ENCODE measurements at places on chromosomes 5 and 9.

DNA sequence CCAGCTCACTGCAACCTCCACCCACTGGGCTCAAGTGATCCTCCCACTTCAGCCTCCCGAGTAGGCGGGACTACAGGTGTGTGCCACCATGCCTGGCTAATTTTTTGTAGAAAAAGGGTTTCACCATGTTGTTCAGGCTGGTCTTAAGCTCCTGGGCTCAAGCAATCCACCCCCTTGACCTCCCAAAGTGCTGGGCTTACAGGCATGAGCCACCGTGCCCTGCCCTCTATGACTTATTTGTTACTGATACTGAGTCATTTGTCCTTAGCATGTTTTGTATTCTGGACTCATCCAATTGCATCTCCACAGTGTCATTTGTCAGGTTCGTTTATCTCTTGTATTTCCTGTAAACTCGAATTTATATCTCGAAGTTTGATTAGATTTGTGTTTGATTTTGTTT is 2.7 kb upstream of the ITK start:
- H3K27ac ChIP-seq = no peak overlapping the region
- H3K4me1 ChIP-seq = no peaks in the 10 kb centered on the region
- H3K27me3 ChIP-seq = no peaks in the 10 kb centered on the region
- no peak for DNase-seq
- no peak overlapping the region for H3K4me3 ChIP-seq

DNA sequence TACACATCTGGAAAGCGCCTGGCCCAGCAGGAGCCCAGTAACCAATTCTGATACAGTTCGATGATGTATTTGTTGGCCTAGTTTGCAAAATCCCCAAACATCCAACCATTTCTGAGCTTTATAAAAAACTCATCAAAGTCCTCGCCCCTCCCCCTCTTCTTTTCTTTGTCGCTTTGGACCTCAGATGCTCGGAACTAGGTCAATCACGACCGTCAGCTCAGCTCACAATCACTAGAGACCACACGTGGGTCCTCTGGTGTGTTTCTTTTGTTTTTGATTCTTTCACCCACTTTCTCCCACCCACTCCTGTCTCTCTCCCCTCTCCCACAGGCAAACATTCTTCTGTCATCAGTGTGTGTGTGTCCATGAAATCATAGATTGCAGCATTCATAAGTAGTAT is 26.7 kb upstream of the ZBTB43 start:
- no peak for DNase-seq
- no peak overlapping the region for H3K27ac ChIP-seq
- H3K4me1 ChIP-seq = peaks cover 4% of the 10 kb centered on the region

DNA sequence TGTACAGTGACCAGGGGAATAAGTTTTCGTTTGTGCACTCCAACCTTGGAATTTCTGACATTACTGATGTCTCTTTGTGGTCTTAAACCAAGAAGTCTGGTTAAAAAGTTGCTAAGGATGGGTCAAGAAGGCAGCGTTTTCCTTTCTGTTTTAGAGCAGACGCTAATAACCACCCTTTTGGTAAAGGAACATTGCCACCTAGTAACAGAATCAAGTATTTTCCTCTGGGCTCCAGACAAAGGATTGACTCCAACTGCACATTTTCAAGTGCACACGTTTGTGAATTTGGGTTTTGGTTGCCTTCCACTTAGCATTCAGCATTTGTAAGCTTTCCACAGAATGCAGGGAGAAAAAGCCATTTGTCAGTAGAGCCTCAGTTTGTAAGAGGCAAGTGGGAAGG is 22.2 kb upstream of the CEP78 start:
- H3K36me3 ChIP-seq = no peaks in the 10 kb centered on the region
- H3K4me3 ChIP-seq = no peak overlapping the region
- no peak overlapping the region for H3K27ac ChIP-seq
- DNase-seq = no peak

- H3K4me3 ChIP-seq = no peak overlapping the region
- no peaks in the 10 kb centered on the region for H3K36me3 ChIP-seq
- H3K27me3 ChIP-seq = no peaks in the 10 kb centered on the region
- no peaks in the 10 kb centered on the region for H3K4me1 ChIP-seq
These were observed 378.9 kb downstream of the KCTD16 start for GRCh38 chr5:144549580-144549979.

DNA sequence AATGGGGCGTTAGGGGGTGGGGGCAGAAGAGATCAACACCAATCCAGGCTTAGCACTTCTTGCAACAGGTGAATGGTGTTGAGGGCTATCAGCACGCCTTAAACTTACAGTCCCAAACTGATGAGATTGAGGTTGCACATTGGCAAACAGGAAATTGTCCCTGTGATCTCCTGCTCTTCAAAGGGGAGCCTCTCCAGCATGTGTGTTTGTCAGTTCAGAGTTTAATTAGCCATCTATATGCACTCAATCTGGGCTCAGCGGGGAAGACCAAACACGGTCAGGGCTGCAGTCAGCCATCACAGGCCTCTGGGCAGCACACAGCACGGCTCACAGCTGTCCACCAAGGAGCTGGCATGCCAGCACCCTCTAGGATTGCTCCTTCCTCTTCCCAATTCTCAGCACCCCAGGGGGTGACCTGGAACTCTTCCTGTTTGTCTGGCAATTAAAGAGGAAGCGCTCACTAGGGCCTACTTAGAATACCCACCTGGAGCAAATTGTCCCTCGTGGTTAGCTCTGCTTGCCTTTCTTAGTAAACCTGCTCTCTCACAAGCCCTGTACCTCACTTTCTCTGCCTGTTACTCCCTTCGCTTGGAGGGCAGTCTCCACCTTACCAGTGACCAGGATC is 217.4 kb downstream of the SLIT3 start:
- no peak overlapping the region for H3K4me3 ChIP-seq
- no peaks in the 10 kb centered on the region for H3K36me3 ChIP-seq
- H3K27me3 ChIP-seq = no peaks in the 10 kb centered on the region
- no peak for DNase-seq
- H3K27ac ChIP-seq = no peak overlapping the region
- no peaks in the 10 kb centered on the region for H3K4me1 ChIP-seq

DNA sequence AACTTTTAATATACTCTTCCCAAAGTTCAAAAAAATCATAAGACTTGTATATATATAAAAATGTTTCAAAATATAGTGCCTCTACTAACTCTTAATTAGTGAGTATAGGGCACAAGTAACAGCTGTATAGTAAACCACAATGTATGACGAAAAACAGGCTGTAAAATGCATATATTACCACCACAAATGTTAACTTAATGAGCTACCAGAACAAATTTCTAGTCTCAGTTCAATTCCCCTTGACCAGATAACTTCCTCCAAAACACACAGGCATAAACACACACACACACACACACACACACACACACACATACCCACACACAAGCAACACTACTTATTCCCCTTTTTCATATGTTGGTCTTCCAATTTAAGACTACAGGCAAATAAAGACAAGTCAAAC is 78.8 kb downstream of the FBXL17 start:
- no peak for DNase-seq
- no peak overlapping the region for H3K27ac ChIP-seq
- H3K36me3 ChIP-seq = no peaks in the 10 kb centered on the region
- no peaks in the 10 kb centered on the region for H3K27me3 ChIP-seq
- no peak overlapping the region for H3K4me3 ChIP-seq

DNA sequence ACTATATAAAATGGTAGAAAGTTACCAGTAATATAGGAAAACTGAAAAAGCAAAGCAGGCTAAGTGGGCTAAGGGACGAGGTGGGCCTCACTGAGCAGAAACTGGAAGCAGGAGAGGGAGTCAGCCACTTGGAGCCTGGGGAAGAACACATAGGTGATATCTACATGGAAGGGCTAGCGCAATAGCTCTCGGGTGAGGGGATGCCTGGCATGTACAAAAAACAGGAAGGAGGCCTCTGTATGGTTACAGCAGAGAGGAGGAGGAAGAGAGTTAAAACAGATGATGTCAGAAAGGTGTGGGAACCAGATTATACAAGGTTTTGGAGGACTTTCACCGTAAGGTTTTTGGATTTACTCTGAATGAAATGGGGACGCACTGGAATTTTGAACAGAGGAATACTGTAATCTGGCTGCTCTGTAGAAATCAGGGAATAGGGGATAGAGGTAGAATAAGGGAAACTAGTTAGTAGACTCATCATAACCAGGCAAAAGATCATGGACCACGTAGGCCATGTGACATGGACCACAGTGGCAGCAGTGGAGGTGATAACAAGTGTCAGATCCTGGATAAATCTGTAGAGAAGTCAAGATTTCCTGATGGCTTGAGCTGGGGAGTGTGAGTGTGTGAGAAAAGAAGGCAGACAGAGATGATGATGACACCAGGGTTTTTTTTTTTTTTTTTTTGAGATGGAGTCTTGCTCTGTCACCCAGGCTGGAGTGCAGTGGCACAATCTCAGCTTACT is 52.5 kb downstream of the FNBP1 start:
- H3K27me3 ChIP-seq = no peaks in the 10 kb centered on the region
- no peaks in the 10 kb centered on the region for H3K36me3 ChIP-seq
- DNase-seq = peak; percentile 37
- H3K4me3 ChIP-seq = no peak overlapping the region
- H3K4me1 ChIP-seq = peaks cover 29% of the 10 kb centered on the region
- peak overlapping the region; percentile 59 for H3K27ac ChIP-seq
